ENCODE measurements at places on chromosomes 13 and 19.

GRCh38 chr13:57682128-57682716 is 50.7 kb downstream of the PCDH17 start:
- no peak for DNase-seq

DNA sequence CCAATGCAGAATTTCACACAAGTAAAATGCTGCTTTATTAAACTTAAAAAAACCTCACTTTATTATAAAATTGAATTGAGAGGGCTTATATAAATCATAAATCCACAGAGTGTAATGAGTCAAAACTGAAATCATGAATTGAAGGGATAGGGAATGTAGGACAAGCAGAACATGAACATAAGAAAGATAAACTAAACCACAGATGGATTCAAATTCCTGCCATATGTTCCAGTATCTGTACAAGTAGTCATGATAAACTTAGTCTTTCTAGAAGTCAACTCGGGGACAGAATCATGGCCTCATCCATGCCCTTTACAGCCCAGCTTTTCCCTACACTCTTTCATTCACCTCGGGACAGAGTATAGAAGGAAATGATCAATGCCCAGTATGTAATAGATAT is 16.6 kb downstream of the LMO7 start:
- no peak for DNase-seq

DNA sequence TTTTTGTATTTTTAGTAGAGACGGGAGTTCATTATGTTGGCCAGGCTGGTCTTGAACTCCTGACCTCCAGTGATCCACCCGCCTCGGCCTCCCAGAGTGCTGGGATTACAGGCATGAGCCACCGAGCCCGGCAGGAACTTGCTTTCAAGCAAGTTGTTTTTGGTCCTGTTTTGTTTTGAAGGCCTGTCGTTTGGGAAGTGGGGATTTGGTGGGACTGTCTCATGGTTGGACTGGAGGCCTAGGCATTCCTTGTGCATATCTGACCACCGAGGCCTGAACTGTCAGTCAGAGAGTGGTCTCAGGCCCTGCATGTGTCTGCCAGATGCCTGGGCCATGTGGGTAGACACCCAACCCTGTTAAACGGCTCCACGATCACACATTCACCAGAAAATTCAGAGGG is 26.3 kb downstream of the UBXN6 start:
- DNase-seq, result no peak

DNA sequence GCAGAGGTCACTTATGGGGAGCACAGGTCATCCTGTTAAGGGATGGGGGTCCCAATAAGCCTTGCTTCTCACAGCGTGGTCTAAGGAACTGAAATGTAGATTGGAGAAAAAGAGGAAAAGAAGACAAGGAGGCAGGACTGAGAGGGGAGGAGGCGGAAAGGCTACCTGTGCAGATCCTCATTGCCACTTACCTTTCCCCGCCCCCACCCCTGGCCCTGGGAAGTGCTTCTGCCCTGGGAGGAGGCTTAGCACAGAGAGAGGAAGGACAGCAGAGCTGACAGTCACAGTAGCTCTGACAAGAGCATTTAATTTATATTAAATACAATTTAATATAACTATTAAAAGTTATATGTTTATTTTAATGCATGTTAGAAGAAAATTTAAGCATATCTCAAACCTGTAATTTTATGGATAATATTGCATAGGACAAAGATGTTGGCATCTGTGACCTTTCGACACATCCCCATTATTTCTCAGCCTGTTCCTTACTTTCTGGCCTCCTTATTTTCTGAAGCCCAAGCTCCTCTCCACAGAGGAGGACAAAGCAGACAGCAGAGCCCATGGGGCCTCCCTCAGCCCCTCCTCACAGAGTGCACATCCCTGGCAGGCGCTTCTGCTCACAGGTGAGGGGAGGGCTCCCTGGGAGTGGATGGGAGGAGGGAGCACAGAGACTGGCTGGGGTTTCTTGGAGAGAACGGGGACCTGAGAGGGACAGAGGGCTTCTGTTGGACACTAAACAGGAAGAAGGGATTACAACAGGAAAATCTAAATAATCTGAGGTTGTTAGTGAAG is 23.4 kb downstream of the CEACAM21 start:
- DNase-seq, result no peak

DNA sequence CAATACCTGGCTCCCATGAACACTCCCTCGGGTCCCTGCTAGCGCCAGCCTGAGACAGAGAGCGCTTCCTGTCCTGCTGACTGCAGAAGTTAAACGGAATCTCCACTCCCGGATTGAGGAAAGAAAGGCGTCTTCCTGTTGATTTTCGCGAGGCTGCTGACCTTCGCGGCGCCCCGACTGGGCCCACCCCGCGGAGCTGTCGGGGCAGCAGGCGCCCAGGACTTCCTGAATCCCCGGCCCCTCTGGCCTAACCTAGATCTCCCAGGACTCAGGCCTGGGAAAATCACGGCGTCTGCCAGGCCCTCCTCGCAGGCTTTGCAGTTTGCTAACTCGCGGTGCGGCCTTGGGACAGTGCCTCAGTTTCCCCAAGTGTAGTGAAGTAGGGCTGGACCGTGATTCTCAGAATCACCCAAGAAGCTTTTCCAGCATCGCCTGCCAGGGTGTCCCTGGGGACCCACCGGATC is 108.8 kb downstream of the KCTD15 start:
- DNase-seq, result no peak

- DNase-seq, result no peak
Measured at GRCh38 chr19:16334411-16334810, 9.8 kb downstream of the KLF2 start.
